WTC11 (cell line): ENCODE measurements at places on chromosomes 16 and 17.

- DNase-seq: no peak
Measured at GRCh38 chr17:59298521-59298920, 32.9 kb upstream of the YPEL2 start.

DNA sequence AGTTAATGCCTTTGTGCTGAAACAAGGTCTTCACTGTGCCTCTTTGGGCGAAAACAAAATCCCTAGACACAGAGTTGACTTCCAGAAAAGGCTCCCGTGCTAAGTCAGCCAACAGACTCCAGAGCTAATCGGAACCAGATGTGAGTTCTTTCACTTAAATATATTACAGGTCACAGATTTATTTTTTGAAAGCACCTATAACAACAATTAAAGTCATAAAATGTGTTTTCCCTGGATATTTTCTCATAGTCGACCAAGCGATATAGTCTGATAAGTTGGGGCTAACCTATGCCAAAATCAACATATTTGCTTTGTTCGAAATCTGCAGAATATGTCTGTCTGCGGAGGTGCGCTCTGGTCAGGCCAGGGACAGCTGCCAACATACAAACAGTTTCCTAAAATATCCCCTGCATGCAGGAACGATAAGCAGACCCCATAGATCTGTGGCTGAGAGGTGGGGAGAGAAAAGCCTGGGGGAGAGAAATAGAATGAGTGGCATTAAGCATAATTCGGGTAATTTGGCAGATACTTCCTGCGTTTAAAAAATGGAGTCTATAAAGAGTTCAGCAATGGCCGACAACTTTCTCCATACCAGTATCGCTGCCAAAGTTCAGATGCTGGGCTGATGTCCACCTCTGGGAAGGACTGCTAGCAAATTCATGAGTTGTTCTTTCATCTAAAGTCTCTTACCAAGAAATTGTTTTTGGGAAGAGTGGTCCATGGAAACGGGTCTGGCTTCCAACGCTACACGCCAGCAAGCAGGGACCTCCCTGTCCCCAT is 50.8 kb upstream of the MYH10 start:
- no peak for DNase-seq

DNA sequence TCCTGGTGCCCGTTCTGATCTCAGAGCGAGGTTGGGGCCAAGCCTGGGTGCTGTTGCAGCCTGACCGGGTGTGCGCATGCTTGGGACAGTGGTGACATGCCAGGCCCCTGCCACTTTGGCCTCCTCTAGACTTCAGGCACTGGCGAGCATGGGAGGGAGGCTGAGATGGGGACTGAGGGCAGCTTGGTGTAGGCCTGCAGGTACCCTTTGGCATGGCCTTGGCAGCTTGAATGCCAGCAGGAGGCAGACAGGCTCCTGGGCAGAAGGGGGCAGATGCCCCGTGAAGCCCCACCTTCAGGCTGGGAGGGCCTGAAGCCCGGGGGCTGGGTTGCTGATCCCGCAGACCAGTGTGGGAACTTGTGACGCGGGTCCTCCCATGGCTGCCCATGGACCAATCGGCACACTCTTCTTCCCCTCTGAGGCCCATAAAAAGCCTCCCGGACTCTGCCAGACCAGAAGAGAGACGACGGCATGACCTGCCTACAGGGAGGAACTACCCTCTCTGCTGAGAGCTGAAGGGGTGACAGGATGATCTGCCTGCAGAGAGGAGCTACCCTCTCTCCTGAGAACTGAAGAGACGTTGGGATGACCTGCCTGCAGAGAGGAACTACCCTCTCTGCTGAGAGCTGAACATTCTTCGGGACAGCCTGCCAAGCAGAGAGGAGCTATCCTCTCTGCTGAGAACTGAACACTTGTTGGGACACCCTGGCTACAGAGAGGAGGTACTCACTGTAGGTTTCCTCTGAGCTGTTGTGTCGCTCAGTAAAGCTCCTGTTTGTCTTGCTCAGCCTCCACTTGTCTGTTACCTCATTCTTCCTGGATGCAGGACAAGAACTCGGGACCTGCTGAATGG is 17.5 kb downstream of the RHOT1 start:
- DNase-seq: no peak

- DNase-seq: no peak
Measured at GRCh38 chr17:79572136-79572925, 38.5 kb downstream of the RBFOX3 start.

GRCh38 chr17:20009052-20009301 is 182 bp upstream of the SPECC1 start:
- no peak for DNase-seq

GRCh38 chr16:82178352-82178751 is 8.3 kb upstream of the MPHOSPH6 start:
- no peak for DNase-seq

GRCh38 chr17:43932923-43933322 is 9.4 kb downstream of the PPY start:
- no peak for DNase-seq

DNA sequence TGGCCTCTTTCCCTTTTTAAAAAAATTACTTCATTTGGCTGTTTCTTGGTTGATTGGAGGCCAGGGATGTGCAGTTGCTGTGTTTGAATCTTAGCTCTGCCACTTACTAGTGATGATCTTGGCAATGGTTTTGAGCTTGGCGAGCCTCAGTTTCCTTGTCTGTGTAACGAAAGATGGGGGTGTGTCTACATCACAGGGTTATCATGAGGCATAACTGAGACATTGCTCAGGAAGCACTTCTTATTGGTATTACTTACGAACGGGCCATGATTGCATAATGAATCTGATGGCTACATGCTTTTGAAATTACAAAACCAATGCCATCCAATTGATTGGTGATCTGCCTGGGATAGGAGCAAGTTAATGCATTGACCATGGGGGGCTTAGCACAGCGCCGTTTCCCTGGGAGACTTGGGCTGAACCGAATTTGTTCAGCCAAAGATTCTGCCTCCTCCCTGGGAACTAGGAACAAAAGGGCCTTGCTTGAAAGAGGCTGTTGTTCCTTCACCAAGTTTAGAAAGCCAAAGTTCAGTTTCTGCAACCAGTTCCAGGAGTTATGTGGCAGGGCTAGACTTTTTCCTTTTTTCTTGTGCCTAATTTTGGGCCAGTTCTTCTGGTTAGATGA is 21.9 kb downstream of the CMIP start:
- DNase-seq: no peak

DNA sequence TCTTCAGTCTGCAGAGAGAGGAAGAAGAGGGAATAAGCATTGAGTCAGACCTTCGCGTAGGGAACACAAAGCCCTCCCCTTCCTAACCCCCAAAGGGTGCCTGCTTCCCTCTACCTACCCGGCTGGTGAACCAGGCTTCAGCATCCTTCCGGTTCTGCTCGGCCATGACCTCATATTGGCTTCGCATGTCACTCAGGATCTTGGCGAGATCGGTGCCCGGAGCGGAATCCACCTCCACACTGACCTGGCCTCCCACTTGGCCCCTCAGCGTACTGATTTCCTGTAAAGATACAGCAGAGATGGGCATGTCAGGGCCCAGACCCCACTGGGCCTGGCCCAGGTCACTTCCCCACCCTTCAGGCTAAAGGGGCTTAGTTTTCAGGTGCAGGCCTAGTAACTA is 3.8 kb downstream of the KRT19 start:
- DNase-seq: no peak

DNA sequence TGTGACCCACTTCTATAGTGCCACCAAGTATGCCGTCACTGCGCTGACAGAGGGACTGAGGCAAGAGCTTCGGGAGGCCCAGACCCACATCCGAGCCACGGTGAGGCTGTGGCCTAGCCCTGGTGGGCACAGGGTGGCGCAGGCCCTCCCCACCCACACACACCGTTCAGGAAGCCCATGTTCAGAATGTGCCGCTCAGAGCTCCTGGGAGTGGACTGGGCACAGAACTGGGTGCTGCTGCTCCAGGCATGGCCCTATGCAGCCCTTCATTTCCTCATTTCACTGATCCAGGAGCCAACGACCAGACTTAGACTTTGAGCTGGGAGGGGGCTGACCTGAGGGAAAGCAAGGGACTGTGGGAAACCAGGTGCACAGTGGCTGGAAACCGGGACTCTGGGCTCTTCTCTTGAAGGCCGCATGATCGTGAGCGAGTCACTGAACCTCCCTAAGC is 2.4 kb upstream of the MRM1 start:
- DNase-seq: no peak

GRCh38 chr17:73343168-73343634 is 31.4 kb upstream of the CDC42EP4 start:
- DNase-seq: peak; percentile 78

DNA sequence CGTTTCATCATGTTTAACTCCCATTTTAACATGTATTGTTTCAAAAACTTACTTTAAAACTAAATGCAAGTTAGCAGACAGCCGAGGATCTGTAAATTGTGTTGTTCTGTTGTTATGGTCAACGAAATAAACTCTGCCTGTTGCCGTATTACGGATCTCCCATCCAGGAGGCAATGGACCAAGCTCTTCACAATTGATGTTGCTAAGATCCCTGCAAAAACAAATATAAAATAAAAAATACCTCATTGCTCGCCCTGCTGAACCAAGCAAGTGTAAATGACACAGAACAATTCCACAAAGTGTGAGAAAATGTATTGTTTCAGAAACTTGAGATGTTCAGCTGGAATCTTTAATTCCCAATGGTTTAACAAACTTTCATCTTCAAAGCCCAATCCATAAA is 65.0 kb downstream of the CEP95 start:
- DNase-seq: no peak

GRCh38 chr16:24668481-24669061 is 60.9 kb upstream of the TNRC6A start:
- no peak for DNase-seq

GRCh38 chr17:45577571-45578279 is 87.2 kb upstream of the PLEKHM1 start:
- no peak for DNase-seq

GRCh38 chr16:86809458-86809955 is 231.2 kb downstream of the FOXL1 start:
- no peak for DNase-seq

GRCh38 chr16:79876332-79876730 is 275.8 kb upstream of the MAF start:
- no peak for DNase-seq

DNA sequence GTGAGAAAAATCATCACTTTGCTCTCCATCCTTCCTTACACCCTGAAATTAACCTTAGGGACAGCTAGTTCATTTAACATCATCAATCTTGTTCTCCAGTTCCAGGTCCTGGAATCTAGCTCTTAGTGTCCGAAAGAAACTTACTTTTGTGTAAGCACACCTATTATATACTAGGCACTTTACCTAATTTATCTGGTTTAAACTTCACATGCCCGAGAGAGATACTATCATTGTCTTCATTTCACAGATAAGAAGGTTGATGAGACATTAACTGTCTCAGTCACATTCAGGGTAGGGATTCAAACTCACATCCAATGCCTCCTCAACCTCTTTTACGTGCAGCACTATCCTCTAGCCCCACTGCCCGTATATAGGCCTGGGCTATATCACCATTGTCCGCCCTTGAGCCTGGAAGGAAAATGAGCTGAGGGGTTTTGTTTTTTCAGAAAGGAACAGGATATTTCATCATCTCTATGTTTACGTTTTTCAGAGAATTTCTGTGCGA is 501 bp upstream of the AP2B1 start:
- DNase-seq: no peak

- no peak for DNase-seq
Measured at GRCh38 chr16:24347556-24347955, 91.4 kb downstream of the CACNG3 start.

GRCh38 chr17:52202520-52203080 is 44.1 kb upstream of the CA10 start:
- DNase-seq: no peak

DNA sequence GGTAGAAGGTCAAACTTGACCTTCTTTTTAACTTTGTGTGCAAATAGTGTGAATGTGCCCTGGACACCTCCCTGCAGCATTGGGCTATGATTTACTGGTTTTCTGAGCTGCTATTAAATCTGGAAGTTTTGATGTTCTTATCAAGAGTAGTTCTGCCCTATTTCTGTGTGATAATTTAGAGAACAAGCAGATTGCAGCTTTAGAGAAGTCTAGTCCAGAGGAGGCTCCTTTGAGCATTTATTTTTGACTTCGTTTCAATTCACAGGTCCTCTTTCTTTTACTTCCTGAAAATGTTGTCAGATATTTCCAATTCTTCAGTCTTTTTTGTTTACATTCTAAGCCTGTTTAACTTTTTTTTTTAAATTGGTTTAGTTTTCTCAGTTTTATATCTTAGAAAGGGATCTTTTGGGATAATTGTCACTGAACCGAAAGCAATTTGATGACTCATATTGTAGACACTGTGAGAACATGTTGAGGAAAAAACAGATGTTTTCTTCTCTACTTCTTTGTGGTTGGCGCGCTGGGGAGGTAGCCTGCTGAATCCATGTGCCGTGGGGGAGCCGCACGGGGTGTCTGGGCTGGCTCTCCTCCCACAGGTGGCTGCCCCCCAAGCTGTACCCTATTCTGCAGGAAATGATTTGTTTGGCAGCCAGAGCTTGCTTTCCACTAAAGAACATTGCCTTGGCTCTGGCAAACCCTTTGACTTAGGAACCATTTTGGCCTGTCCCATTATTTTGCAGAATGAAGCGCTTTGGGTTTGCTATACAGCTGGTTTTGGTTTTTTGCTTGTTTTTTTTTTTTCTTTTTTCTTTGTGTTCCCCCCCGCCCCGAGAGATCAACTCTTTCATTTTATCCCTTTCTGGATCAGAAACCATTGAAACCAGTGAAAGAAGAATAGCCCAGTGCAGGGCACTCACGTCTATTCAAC is 53.4 kb downstream of the MFSD11 start:
- DNase-seq: no peak

DNA sequence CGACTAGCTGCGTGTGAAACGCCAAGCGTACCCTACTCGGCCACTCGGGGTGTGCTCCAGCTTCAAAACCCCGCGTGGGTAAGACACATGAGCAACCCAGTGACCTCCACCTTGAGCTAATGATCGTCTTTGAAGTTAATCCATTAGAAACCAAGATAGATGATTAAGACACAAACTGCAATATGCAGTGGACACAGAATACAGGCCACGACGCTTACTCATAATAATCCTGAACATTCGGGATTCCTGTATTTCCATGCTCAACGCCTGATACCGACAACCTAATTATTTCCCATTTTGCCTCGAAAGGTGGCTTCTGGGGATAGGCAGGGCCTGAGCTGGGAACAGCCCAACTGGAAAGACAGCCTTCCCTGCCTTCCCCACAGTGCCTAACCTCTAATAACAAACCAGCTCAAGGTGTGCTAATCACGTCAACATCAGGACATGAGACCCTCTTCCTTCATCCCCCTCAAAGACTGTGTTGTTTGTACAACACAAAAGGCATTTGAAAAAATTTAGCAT is 504 bp upstream of the COPRS start:
- no peak for DNase-seq
